Iris pigment epithelial cell (primary cell): ENCODE measurements at places on chromosomes 6 and 20.
A peak's percentile ranks its signal among the peaks of the same experiment; 100 is the strongest.

- no peak for DNase-seq
These were observed 537.9 kb downstream of the CD83 start for GRCh38 chr6:14655201-14656061.

DNA sequence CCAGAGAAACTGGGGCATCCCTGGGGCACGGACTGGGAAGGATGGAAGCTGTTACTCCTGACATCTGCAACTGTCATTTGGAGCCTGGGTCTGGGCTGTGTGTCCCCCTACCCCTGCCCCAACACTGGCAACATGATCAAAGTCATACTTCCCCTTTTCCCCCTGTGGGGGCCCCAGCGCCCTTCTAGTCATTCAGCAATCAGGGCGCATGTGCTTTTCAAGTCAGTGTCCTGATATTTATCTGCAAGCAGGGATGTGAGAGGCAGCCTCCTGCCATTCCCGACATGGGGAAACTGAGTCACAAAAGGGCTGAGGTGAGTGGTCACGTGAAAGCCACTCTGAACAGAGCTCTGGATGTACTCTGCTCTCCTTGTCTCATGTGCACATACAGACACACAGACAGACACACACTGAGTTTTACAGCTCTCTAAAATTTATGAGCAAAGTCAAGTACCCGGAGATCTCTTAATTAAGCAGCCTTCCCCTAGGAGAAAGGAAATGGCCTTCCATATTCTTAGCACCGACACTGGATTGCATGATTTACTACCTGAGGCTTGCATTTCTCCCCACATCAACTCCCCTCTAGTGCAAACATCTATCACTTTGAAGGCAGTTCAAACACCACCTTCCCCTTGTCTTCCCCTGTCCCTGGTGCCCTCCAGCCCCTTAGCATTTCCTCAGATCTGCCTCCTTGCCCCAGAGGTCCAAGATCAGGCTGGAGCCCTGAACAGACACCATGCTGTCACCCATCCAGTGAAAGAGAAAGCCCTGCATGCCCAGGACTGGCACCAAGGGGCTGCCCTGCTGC is 170.7 kb downstream of the CDC5L start:
- no peak for DNase-seq

GRCh38 chr6:26155061-26155930 is 68.1 kb downstream of the HFE start:
- no peak for DNase-seq

DNA sequence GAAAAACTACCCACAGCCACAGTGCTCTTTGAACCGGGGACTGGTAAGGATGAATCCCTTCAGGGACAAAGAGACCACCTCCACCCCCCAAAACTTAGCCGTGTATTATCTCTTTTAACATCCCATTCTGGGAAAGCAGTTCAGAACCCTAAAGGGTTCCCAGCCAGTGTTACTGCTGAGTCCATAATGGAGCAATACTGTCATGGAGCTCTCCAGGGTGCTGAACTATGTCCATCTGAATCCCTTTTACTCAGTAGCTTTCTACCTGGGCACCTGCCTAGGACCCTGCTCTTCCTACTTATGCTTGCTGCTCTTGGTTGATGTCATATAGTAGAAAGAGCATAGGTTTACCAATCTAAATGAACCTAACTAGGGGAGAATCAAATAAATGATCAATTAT is 22.3 kb upstream of the SAYSD1 start:
- DNase-seq, result peak; percentile 21

- DNase-seq, result peak; percentile 33
These were observed 159.6 kb downstream of the SASH1 start for GRCh38 chr6:148502083-148502772.

GRCh38 chr6:152401978-152402377 is 235.2 kb downstream of the SYNE1 start:
- peak; percentile 32 for DNase-seq

DNA sequence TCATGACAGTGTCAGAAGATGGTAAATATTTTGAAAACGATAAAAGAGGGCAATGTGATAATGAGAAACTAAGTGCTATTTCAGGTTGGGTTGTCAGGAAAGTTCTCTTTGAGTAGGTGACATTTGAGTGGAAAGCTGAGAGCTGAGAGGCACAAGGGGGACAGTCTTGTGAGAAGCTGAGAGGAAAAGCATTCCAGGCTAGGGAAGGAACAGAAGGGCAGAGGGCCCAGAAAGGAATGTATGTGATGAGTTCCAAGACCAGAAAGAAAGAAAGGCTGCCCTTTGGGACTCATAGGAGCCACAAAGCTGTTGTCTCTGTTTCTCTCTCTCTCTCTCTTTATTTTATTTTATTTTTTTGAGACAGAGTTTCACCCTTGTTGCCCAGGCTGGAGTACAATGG is 7.6 kb upstream of the RNF182 start:
- no peak for DNase-seq

- DNase-seq, result no peak
These were observed 49.1 kb downstream of the UTRN start for GRCh38 chr6:144334150-144334708.

- DNase-seq, result peak; percentile 84
These were observed 158.4 kb upstream of the SIM1 start for GRCh38 chr6:100622907-100623692.

DNA sequence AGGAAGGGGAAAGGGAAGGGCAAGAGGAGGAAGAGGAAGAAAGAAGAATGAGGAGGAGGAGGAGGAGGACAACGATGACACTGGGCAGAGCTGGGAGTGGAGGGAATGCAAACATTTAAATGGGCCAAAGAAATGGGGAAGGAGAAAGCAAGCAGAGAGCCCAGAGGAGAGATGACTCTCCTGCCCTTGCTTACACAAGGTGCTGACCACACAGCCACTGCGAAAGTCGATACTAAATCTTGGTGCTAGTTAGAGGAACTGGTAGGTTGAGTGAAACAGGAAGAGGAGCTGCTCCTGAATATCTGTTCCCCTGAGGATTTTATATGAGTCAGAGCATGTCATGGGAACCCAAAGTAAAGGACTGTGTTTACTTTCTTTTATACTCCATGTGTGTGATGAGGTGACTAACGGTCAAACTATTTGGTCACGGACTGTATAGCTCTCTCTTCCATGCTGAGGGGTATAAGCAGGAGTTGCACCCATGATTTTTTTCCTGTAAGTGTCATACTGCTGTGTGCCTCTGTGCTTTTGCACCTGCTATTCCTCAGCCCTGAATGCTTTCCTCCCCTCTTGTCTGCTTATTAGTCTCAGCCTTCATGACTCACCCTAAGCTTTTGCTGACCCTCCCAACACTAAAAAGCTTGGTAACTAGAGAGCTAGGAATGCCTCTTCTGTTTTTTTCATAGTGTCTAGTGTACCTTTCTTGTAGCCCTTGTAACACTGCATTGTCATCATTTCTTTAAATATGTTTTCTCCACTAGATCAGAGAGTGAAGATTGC is 9.5 kb upstream of the PAQR8 start:
- peak; percentile 91 for DNase-seq

- peak; percentile 84 for DNase-seq
These were observed 158.2 kb upstream of the PRND start for GRCh38 chr20:4563534-4563933.

- DNase-seq, result no peak
These were observed 301.2 kb upstream of the HSF2 start for GRCh38 chr6:122098201-122098678.

GRCh38 chr6:117409420-117409819 is 16.3 kb downstream of the ROS1 start:
- DNase-seq, result no peak

- DNase-seq, result no peak
These were observed 134.3 kb upstream of the CARMIL1 start for GRCh38 chr6:25144919-25145318.

DNA sequence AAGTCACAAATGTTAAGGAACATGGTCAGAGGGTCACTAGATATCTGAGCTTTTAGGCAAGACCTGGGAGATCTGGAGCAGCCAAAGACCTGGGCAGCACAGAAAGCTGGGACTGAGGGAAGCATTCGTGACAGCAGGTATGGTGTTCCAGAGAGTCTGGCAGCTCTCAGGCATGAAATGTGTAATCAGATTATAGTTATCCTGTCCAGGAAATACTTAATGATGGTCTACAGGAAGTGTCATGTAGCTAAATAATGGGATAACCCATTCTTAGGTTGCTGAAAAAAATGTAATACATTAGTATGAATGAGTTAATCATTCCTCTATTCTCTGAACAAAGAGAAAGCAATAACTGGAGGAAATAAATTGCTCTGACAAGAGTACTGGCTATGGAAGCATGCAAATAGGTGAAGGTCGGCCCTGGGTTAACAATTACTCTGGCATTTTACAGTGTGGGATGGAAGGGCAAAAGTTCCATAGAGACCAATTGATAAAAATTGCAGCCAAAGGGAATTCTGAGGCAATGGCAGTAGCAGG is 740.5 kb downstream of the CBLN4 start:
- no peak for DNase-seq

DNA sequence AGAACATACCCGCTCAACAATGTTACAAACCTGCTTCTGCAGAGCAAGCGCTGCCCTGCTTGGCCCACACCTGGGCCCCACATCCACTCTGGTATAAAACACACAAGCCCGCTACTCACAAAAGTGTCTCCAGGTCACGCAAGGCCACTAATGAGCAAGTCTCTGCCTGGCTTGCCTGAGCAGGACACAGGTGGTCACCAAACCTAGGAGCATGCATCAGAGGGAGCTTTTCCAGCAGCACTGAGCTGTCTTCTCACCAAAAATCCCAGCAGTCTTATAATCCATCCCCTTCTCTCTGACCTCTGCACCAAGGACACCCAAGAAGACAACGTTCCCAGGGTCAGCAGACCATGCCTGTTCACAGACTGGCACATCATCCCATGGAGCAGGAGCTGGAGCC is 100.8 kb downstream of the DLL1 start:
- DNase-seq, result no peak

- DNase-seq, result no peak
These were observed 36.5 kb downstream of the DZANK1 start for GRCh38 chr20:18430172-18430826.

GRCh38 chr6:89368999-89369398 is 16.5 kb upstream of the UBE2J1 start:
- DNase-seq, result peak; percentile 48

GRCh38 chr6:66103954-66104353 is 396.9 kb upstream of the EYS start:
- no peak for DNase-seq

DNA sequence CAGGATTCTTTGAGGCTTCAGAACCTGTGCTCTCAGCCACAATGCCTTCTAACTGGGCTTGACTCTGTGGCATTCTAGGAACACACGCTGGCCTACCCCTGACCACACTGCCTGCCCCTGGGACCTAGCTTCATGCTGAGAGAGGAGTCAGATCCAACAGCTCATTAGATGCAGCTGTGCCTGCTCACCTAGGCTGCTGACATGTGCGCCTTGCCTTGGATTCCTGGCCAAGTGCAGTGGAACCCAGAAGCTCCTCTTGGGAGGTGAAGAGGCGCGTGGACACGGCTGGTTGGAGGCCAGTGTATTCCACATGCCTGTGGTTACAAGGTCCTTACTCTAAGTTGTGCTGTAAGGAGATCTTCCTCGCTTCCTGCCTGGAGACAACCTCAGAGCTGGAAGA is 24.7 kb upstream of the KCNK16 start:
- DNase-seq, result no peak

DNA sequence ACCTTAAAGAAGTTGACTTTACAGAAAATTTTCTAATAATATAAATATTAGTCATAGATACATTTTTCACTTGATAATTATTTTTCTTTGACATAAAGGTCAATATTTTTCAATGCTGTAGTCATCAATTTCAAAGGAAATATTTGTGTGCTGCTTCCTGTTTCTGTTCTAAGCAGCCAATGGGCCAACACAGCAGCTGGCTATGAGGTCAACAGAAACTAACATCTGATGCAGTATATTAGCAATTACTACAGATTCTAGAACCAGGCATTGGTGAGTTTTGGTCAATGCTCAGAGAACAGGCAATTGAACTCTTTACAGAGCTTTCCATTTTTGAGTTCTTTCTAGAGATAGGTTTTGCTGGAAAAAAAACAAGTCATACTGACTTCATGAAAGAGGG is 669.6 kb upstream of the NRSN1 start:
- DNase-seq, result peak; percentile 36

- DNase-seq, result no peak
These were observed 9.3 kb upstream of the GMDS start for GRCh38 chr6:2254747-2255146.

DNA sequence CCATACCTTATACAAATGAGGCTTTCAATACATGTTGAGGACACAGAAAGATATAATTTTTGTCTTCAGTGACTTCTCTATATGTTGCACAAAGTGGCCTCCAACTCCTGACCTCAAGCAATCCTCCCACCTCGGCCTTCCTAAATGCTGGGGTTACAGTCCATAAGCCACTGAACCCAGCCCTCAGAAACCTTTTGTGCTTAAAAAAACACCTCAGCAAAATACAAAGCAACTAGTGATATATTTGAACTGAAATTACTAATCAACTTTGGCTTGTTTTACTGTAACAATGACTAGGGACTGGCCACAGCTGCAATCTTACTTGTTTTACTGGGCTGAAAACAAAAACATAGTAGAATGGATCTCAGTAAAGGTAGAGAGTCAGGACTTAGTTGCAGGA is 3.2 kb upstream of the ZNF184 start:
- no peak for DNase-seq

DNA sequence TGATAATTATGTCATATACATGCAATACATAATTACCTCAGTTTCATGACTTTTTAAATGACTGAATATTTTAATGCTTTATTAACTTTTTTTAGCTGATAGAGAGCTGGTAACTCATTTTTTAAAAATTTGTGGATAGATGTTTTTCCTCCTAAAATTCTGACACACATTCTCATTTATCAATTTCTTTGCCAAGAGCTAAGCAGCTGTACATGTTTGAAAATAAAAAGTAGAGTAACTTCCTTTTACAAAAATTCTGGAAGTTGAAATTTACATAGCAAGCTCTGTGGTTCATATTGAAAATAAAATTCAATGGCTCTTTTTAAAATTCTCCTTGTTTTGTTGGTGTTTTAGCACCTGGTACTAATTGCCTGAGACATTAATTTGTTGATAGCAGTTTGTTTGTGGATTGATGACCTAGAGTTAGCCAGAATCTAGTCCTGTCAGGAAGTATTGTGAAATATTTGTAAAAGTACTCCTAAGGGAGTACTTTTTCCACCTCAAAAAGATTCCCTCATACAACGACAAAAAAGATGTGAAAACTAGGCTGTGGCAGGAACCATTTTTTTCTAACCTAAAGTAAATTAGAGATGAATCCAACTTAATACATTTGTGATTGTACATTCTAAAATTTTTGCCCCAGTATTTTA is 621.8 kb downstream of the BCKDHB start:
- no peak for DNase-seq

GRCh38 chr20:58897488-58897887 is 45.0 kb downstream of the GNAS start:
- DNase-seq, result no peak

DNA sequence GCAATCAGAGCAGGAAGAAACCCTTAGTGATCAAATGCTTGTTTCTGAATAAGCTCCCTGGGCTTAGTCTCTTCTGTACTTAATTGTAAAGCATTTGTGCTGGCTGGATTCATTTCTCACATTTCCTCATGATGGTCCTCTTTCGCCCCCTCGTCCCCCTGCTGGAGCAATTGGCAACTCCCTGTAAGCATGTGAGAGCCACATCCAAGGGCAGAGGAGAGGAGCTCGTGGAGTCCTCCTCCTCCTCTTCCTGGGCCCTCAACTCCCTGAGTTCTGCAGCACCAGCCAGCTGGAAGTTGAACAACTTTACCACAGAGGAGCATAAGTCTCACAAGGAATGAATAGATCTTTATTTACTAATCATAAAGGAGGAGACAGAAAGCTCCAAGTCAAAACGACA is 12.6 kb downstream of the ANKEF1 start:
- no peak for DNase-seq
